ENCODE measurements at places on chromosomes 5 and 9. TPM values are rescaled to one million over a fixed set of nuclear protein-coding genes. Genes with fewer than 3 reads are reported as not detected.

Gene RAD1
- total RNA-seq, result 63.0 TPM

Gene HK3
- not detected for total RNA-seq

Gene INSYN2B
- total RNA-seq, result 0.13 TPM

Gene MARCHF11
- total RNA-seq, result not detected

Gene SPINK1
- not detected for total RNA-seq

Gene RGS7BP
- not detected for total RNA-seq

Gene SHOC1
- total RNA-seq, result not detected

Gene HRH2
- not detected for total RNA-seq

Gene KIAA1191
- total RNA-seq, result 122 TPM

Gene FBP2
- not detected for total RNA-seq

Gene WNK2
- 44.6 TPM for total RNA-seq

Gene DNAI1
- total RNA-seq, result 1.6 TPM

Gene RASGRF2
- 0.48 TPM for total RNA-seq

Gene ALDH1A1
- total RNA-seq, result 3.7 TPM

Gene HAVCR2
- total RNA-seq, result 0.25 TPM

Gene SLF1
- 8.8 TPM for total RNA-seq

Gene NIPBL
- total RNA-seq, result 83.8 TPM

Gene YTHDC2
- total RNA-seq, result 18.6 TPM

Gene STARD4
- 6.4 TPM for total RNA-seq

Gene F12
- 14.5 TPM for total RNA-seq

Gene PDE8B
- total RNA-seq, result 1.8 TPM

Gene IL11RA
- total RNA-seq, result 8.5 TPM

Gene PCDHB16
- total RNA-seq, result not detected

Gene MVB12B
- 6.7 TPM for total RNA-seq

Gene TRUB2
- 47.6 TPM for total RNA-seq

Gene CCL27
- 0.44 TPM for total RNA-seq

Gene CRHBP
- not detected for total RNA-seq

Gene TTC16
- total RNA-seq, result 0.40 TPM

Gene PPP3R2
- total RNA-seq, result not detected

Gene RPL7A
- 2,937 TPM for total RNA-seq

Gene COL15A1
- not detected for total RNA-seq

Gene MUSK
- not detected for total RNA-seq

Gene IL31RA
- 2.0 TPM for total RNA-seq

Gene TGFBI
- total RNA-seq, result 430 TPM

Gene EIF4E1B
- total RNA-seq, result not detected

Gene TMOD1
- total RNA-seq, result 7.1 TPM

Gene BHMT
- not detected for total RNA-seq

Gene ANKRD34B
- 0.15 TPM for total RNA-seq

Gene SPATA31D4
- total RNA-seq, result not detected

Gene ADRB2
- 2.8 TPM for total RNA-seq

Gene NUTM2G
- not detected for total RNA-seq

Gene QRFP
- not detected for total RNA-seq

Gene GABRA1
- total RNA-seq, result not detected

Gene C9orf43
- total RNA-seq, result 2.5 TPM

Gene RLN2
- 2.9 TPM for total RNA-seq

Gene PLEKHG4B
- total RNA-seq, result not detected

Gene ABLIM3
- total RNA-seq, result 111 TPM

Gene RXRA
- 146 TPM for total RNA-seq

Gene GCNT1
- total RNA-seq, result 15.3 TPM

Gene HTR4
- not detected for total RNA-seq

Gene VLDLR
- total RNA-seq, result 8.1 TPM

Gene FGF10
- total RNA-seq, result not detected

Gene ADAMTS12
- total RNA-seq, result 103 TPM

Gene CBY3
- total RNA-seq, result not detected
